ENCODE measurements at places on chromosomes 5 and 9.

GRCh38 chr5:149799119-149799623 is 69.1 kb downstream of the PPARGC1B start:
- no peak for DNase-seq
- no peak overlapping the region for H3K27ac ChIP-seq
- no peaks in the 10 kb centered on the region for H3K27me3 ChIP-seq
- no peaks in the 10 kb centered on the region for H3K4me1 ChIP-seq
- H3K4me3 ChIP-seq, result no peak overlapping the region

DNA sequence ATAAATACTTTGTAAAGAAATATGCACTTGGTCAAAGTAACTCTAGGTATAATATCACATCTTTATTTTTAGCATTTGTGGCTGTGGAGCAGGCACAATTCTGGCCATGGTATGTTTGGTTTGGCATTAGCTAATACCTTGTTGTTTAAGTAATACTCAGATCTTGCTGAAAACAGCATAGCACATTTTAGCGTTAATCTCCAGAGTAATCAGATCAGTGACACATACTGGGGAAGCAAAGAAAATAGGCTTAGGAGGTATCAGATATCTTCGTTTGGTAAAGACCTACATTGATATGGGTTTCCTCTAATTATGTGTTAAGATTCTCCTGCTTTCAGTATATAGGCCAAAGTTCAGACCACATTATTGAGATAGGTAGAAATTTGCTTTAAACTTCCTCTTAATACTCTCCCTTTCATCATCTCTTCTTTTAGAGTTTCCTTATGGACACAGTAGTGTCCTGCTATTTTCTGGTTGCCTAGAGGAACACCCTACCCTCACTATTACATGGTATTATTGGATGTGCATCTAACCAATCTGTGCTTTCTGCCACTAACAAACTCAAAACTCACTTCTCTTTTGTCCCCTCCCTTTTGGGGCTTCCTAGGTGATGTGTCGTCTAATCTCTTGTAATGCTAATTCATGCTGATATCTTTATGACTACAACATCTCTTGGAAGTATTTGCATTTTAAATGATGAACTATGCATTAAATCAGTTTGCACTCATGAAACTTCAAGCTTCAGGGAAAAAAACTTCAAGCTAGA is 437.3 kb upstream of the ADAMTSL1 start:
- no peaks in the 10 kb centered on the region for H3K36me3 ChIP-seq
- no peaks in the 10 kb centered on the region for H3K27me3 ChIP-seq
- H3K4me1 ChIP-seq, result no peaks in the 10 kb centered on the region
- DNase-seq, result no peak

GRCh38 chr5:178940569-178941360 is at the start of gene ZNF454:
Gene ZNF454 (plus strand): TSS chr5:178941198. CDS start chr5:178942792, 1,594 bp downstream.
- peak within 1 kb of the TSS; percentile 84 for H3K27ac ChIP-seq
- H3K4me3 ChIP-seq, result peak within 1 kb of the TSS; percentile 62
- H3K27me3 ChIP-seq, result no peaks in the 10 kb centered on the region
- peak; percentile 91 for DNase-seq
- no peaks in the 10 kb centered on the region for H3K36me3 ChIP-seq

DNA sequence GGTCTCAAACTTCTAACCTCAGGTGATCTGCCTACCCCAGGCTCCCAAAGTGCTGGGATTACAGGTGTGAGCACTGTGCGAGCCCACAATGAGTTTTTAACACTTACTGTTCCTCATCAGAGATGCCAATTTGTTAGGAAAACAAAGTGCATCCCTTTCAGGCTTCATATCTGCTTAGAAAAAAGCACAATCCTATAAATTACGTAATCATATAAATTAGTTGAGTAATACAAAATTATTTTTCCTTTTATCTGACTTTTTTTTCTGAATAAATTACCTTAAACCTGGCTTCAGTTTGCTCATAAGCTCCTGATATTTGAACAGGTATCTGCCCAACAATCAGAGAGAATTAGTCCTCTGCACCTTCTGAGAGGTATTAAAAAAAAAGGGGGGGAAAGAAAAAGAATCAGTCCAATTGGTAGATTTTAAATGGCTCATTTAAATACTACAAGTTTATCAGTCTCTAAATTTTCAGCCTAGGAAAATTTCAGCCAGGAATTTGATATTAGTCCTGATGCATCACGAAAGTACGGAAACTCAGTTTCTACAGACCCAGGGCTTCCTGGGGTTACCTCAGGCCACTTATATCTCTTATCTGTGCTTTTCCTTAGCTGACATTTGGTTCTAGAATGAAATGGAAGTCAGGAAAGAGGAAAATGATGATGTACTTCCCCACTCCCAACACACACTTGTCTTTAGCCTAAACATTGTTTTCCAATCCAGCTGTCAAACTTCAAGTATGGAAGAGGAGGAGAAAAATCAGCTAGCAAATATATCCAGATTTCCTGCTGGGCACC is 26.8 kb downstream of the ITGA1 start:
- H3K4me3 ChIP-seq, result no peak overlapping the region
- no peak for DNase-seq
- peak overlapping the region; percentile 78 for H3K27ac ChIP-seq
- H3K4me1 ChIP-seq, result peaks cover 12% of the 10 kb centered on the region
- no peaks in the 10 kb centered on the region for H3K36me3 ChIP-seq

GRCh38 chr9:117825609-117826347 is 121.6 kb downstream of the TLR4 start:
- H3K27me3 ChIP-seq, result no peaks in the 10 kb centered on the region
- H3K4me3 ChIP-seq, result no peak overlapping the region
- H3K27ac ChIP-seq, result no peak overlapping the region
- no peaks in the 10 kb centered on the region for H3K4me1 ChIP-seq
- no peak for DNase-seq
- no peaks in the 10 kb centered on the region for H3K36me3 ChIP-seq

DNA sequence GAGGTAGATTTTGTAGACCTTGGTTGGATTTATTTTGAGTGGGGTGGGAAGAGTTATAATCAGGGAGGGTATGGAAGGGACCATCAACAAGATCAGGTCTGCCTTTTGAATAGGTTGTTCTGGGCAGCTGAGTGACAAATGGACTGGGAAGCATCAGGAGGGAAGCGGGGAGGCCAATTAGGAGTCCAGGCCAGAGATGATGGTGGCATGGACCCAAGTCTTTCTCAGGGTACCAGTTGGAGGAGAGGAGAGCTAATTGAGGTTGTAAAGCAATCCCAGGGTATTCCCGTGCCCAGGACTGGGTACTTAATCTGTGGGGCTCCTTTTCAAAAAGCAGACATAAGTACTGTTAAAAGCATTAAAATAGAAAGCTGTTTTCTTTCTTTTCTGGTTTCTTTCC is 88.9 kb downstream of the ARHGAP26 start:
- H3K27ac ChIP-seq, result no peak overlapping the region
- DNase-seq, result no peak
- H3K4me1 ChIP-seq, result peaks cover 13% of the 10 kb centered on the region
- H3K27me3 ChIP-seq, result no peaks in the 10 kb centered on the region
- no peak overlapping the region for H3K4me3 ChIP-seq
- H3K36me3 ChIP-seq, result no peaks in the 10 kb centered on the region

GRCh38 chr5:123098767-123099513 is 9.9 kb downstream of the PRDM6 start:
- H3K27ac ChIP-seq, result peak overlapping the region; percentile 99
- H3K4me1 ChIP-seq, result peaks cover 4% of the 10 kb centered on the region
- H3K36me3 ChIP-seq, result no peaks in the 10 kb centered on the region

- H3K27ac ChIP-seq, result no peak overlapping the region
- H3K4me1 ChIP-seq, result no peaks in the 10 kb centered on the region
- DNase-seq, result no peak
- H3K36me3 ChIP-seq, result no peaks in the 10 kb centered on the region
- H3K27me3 ChIP-seq, result no peaks in the 10 kb centered on the region
These were observed 52.9 kb upstream of the PAPPA start for GRCh38 chr9:116100711-116101121.

DNA sequence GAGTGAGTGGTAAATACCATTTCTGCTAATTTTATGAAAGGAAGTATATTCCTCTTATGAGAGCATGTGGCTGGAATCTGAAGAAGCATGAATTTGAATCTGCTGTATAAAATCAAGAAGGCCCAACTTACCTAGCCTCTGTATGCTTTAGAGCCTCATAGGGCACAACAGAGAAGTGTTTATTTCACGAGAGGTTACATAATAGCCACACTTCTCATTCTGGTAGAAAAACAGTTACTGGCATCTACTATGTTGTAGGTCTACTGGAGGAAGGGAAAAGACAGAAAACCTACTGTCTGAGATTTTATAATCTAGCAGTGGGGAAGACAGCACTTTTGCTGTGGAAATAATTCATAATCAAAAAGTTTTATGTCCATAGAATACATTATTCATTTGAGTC is 172.6 kb upstream of the ZNF608 start:
- H3K4me3 ChIP-seq, result no peak overlapping the region
- H3K27me3 ChIP-seq, result no peaks in the 10 kb centered on the region
- H3K36me3 ChIP-seq, result no peaks in the 10 kb centered on the region
- peaks cover 4% of the 10 kb centered on the region for H3K4me1 ChIP-seq
- no peak for DNase-seq

DNA sequence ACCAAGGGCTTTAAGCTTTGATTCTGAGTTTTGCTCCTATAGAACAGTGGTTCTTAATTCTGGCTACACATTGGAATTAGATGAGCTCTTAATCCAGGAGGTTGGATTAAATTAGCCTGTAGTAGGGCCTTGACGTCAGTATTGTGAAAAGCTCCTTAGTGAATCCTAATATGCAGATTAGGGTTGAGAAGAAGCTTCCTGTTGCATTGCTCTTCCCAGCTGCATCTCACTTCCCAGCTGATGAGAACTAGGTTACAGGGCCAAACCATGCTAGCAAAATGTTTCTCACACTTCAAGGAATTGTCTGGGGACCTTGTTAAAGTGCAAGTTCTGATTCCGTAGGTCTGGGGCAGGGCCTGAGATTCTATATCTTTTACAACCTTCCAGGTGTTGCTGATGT is 300.0 kb downstream of the ZSWIM6 start:
- H3K4me1 ChIP-seq, result no peaks in the 10 kb centered on the region
- DNase-seq, result no peak
- no peaks in the 10 kb centered on the region for H3K36me3 ChIP-seq
- H3K27me3 ChIP-seq, result no peaks in the 10 kb centered on the region

DNA sequence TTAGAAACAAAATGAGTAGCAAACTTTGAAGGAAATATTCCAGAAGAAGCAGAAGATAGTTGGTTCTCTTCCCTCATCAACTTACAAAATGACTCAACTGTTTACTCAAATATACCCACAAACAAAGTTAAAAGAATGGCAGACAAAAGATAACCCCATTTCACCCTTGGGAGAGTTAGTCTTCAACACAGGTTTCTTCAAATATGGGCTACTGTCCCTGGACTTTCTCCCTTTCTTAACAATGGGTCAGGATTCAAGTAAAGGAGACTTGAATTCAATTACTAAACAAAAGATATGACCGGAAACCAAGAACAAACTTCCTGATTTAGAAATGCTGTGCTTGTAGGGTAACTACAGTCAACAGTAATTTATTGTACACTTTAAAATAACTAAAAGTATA is 14.2 kb downstream of the RFX3 start:
- no peaks in the 10 kb centered on the region for H3K36me3 ChIP-seq
- no peak for DNase-seq
- H3K4me1 ChIP-seq, result no peaks in the 10 kb centered on the region

GRCh38 chr5:74631081-74631953 is 9.2 kb downstream of the ENC1 start:
- H3K27ac ChIP-seq, result no peak overlapping the region
- DNase-seq, result no peak
- no peaks in the 10 kb centered on the region for H3K27me3 ChIP-seq
- no peak overlapping the region for H3K4me3 ChIP-seq
- no peaks in the 10 kb centered on the region for H3K4me1 ChIP-seq

DNA sequence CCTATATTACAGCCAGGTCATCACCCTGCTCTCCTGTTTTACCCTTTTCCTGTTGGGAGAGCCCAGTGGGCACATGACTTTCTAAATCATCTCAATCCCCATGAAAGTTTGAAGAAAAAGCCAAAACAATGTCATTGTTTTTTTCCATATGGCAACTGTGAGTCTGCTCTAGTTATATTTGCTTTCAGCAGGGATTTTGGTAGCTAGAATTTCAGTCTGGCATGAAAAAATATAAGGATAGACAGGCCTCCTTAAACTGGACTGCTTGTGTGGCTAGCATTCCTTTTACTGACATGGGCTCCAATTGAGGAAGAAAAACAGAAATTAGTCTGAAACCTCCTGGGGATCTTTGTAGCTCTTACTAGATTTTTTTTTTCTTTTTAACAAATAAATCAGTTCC is 25.6 kb downstream of the MOCS2 start:
- H3K27ac ChIP-seq, result no peak overlapping the region
- H3K27me3 ChIP-seq, result no peaks in the 10 kb centered on the region
- no peaks in the 10 kb centered on the region for H3K4me1 ChIP-seq
- DNase-seq, result no peak

DNA sequence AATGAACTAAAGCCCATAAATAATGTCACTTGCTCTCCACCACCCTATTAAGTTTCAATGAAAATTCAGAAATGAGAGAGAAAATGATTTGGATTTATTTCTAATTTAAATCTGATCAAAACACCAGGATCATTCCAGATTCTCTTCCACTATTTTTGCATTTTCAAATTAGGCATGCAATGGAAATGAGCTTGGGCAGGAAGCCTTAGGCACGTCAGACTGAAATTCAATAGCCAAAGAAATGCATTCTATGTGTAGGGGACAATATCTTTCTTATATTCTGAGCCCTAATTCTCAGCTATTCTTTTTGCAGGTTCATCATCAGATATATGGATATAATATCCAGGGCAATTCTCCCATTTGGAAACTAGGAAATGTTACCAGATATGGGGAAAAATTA is 132.8 kb downstream of the MCTP1 start:
- H3K4me1 ChIP-seq, result no peaks in the 10 kb centered on the region
- H3K4me3 ChIP-seq, result no peak overlapping the region
- DNase-seq, result no peak
- H3K36me3 ChIP-seq, result no peaks in the 10 kb centered on the region

GRCh38 chr9:100229561-100229960 is 123.2 kb downstream of the TEX10 start:
- peaks cover 6% of the 10 kb centered on the region for H3K36me3 ChIP-seq
- H3K27me3 ChIP-seq, result no peaks in the 10 kb centered on the region
- no peak overlapping the region for H3K4me3 ChIP-seq
- H3K27ac ChIP-seq, result no peak overlapping the region
- DNase-seq, result no peak

GRCh38 chr5:143402553-143403333 is 743 bp downstream of the NR3C1 start:
- H3K4me1 ChIP-seq, result peaks cover 2% of the 10 kb centered on the region
- H3K4me3 ChIP-seq, result peak overlapping the region; percentile 70
- no peaks in the 10 kb centered on the region for H3K36me3 ChIP-seq
- peak overlapping the region; percentile 99 for H3K27ac ChIP-seq

- no peaks in the 10 kb centered on the region for H3K27me3 ChIP-seq
- no peaks in the 10 kb centered on the region for H3K4me1 ChIP-seq
- H3K4me3 ChIP-seq, result peak overlapping the region; percentile 74
- no peaks in the 10 kb centered on the region for H3K36me3 ChIP-seq
- no peak for DNase-seq
These were observed 1.2 kb downstream of the TPPP start for GRCh38 chr5:691817-692528.

- no peak for DNase-seq
- H3K27me3 ChIP-seq, result no peaks in the 10 kb centered on the region
- no peaks in the 10 kb centered on the region for H3K4me1 ChIP-seq
- no peaks in the 10 kb centered on the region for H3K36me3 ChIP-seq
- H3K4me3 ChIP-seq, result no peak overlapping the region
These were observed 42.1 kb upstream of the CTNNA1 start for GRCh38 chr5:138711087-138711486.

Measured in ascending aorta (tissue), 2 donors.